ENCODE measurements at places on chromosomes 3 and 15. TPM values are rescaled to one million over a fixed set of nuclear protein-coding genes. Genes with fewer than 3 reads are reported as not detected.
A peak's percentile ranks its signal among the peaks of the same experiment; 100 is the strongest.

Gene KBTBD13
- total RNA-seq: not detected

Gene ANKUB1
- total RNA-seq: 0.13 TPM

Gene CFAP92
- total RNA-seq: 0.19 TPM

Gene EPB42
- total RNA-seq: not detected

Gene ZNF860
- total RNA-seq: 0.32 TPM

Gene FBXO40
- total RNA-seq: not detected

GRCh38 chr3:95334461-95334860 lies 1271.6 kb downstream of the NSUN3 start:
- H3K36me3 ChIP-seq: no peaks in the 10 kb centered on the region
- no peaks in the 10 kb centered on the region for H3K27me3 ChIP-seq
- no peak overlapping the region for H3K27ac ChIP-seq
- H3K4me3 ChIP-seq: no peak overlapping the region
- no peak for DNase-seq
- no peaks in the 10 kb centered on the region for H3K4me1 ChIP-seq

DNA sequence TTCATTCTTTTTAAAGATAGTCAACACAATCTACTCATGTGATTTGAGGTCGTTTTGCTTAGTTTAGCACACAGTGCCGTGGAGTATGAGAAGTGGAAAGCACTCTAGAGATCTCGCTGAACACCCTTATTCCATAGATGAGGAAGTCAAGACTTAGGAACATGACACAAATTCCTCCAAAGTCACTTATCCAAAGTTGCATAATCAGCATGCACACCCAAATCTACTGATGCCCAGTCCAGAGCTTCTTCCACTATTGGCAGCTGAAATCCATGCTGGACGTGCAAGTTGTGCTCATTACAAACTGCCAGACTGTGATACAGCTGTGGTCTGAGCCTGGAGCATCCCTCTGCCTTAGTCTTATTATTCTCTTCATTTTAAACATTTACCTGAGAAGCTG lies 83.5 kb upstream of the ZNF280D start:
- H3K27me3 ChIP-seq: no peaks in the 10 kb centered on the region
- H3K36me3 ChIP-seq: no peaks in the 10 kb centered on the region
- DNase-seq: no peak
- H3K4me3 ChIP-seq: no peak overlapping the region
- H3K4me1 ChIP-seq: peaks cover 20% of the 10 kb centered on the region

GRCh38 chr3:5464649-5465048 lies 277.1 kb downstream of the EDEM1 start:
- DNase-seq: no peak
- no peaks in the 10 kb centered on the region for H3K27me3 ChIP-seq
- no peak overlapping the region for H3K27ac ChIP-seq
- no peaks in the 10 kb centered on the region for H3K4me1 ChIP-seq
- H3K36me3 ChIP-seq: no peaks in the 10 kb centered on the region

GRCh38 chr3:119223511-119223910 lies 17.2 kb downstream of the B4GALT4 start:
- no peak for DNase-seq
- no peak overlapping the region for H3K4me3 ChIP-seq
- H3K36me3 ChIP-seq: peaks cover 43% of the 10 kb centered on the region
- H3K27me3 ChIP-seq: no peaks in the 10 kb centered on the region

DNA sequence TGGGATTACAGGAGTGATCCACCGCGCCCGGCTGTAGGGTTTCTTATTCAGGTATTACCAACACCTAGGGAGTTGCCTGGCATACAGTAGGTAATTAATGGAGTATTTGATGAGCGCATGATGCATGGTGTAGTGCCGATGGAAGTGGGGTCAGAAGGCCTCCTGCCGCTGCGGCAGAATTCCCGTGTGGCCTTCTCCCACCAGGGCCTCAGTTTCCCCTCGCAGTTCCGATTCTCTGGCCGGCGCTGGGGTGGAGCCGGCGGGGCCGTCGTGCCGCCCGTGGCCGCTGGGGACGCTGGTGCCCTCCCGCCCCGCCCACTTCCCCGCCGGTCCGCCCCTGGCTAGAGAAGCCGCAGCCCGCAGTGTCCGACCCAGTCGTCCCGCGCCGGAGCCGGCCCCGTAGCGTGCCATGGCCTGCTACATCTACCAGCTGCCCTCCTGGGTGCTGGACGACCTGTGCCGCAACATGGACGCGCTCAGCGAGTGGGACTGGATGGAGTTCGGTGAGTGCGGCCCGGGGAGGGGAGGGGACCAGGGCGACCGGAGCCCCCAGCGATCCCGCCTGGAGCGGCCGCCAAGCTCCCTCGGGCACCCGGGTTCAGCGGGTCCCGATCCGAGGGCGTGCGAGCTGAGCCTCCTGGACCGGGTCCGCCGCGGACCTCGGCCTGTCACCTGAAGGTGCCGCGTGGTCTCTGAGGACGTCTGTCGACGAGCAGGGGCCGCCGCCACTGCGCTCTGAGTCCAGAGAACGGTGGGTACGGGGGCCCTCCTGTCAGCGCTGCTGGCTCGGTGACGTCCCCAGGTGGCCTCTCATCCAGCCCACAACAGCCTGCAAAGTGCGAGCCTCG lies at the start of gene IRAK2:
Gene IRAK2, plus strand, starts transcription at position 374 of the 848 bp plus-strand sequence. Its CDS starts 36 bp downstream, at position 410.
- H3K27ac ChIP-seq: peak within 1 kb of the TSS; percentile 76
- no peak for DNase-seq
- peaks cover 8% of the 10 kb centered on the region for H3K4me1 ChIP-seq
- H3K36me3 ChIP-seq: peaks cover 3% of the 10 kb centered on the region
- no peaks in the 10 kb centered on the region for H3K27me3 ChIP-seq

GRCh38 chr3:105806359-105806758 lies 62.5 kb downstream of the CBLB start:
- H3K36me3 ChIP-seq: no peaks in the 10 kb centered on the region
- no peak for DNase-seq
- no peak overlapping the region for H3K4me3 ChIP-seq
- no peaks in the 10 kb centered on the region for H3K27me3 ChIP-seq
- H3K27ac ChIP-seq: no peak overlapping the region
- peaks cover 41% of the 10 kb centered on the region for H3K4me1 ChIP-seq

- peak; percentile 57 for DNase-seq
- H3K27ac ChIP-seq: no peak overlapping the region
- H3K36me3 ChIP-seq: no peaks in the 10 kb centered on the region
Observed at GRCh38 chr15:31782016-31782783, 248.1 kb upstream of the CHRNA7 start.

Measured in esophagus muscularis mucosa (tissue), 4 donors.